Stimulated activated naive B cell treated with anti-CD40 and anti-IgM and Interleukin-4, amounts not matched to agents 10 μg/mL and 1 μg/mL and 100 μg/mL, for 72 hours (primary cell): ENCODE measurements at places on chromosomes 2 and 18.

- no peak for DNase-seq
- peak overlapping the region; percentile 68 for H3K27ac ChIP-seq
- H3K27me3 ChIP-seq = no peaks in the 10 kb centered on the region
- H3K4me1 ChIP-seq = peaks cover 90% of the 10 kb centered on the region
Measured at GRCh38 chr18:55302167-55302833, 285.7 kb downstream of the TCF4 start.

- H3K4me3 ChIP-seq = no peak overlapping the region
- peaks cover 6% of the 10 kb centered on the region for H3K36me3 ChIP-seq
- H3K27me3 ChIP-seq = peaks cover 6% of the 10 kb centered on the region
- DNase-seq = no peak
- H3K4me1 ChIP-seq = peaks cover 12% of the 10 kb centered on the region
Measured at GRCh38 chr2:172281648-172282570, 145.5 kb upstream of the ITGA6 start.

- no peak overlapping the region for H3K27ac ChIP-seq
- H3K27me3 ChIP-seq = no peaks in the 10 kb centered on the region
- H3K4me3 ChIP-seq = no peak overlapping the region
- H3K4me1 ChIP-seq = no peaks in the 10 kb centered on the region
Measured at GRCh38 chr18:39701055-39701783, 2135.6 kb upstream of the CELF4 start.

DNA sequence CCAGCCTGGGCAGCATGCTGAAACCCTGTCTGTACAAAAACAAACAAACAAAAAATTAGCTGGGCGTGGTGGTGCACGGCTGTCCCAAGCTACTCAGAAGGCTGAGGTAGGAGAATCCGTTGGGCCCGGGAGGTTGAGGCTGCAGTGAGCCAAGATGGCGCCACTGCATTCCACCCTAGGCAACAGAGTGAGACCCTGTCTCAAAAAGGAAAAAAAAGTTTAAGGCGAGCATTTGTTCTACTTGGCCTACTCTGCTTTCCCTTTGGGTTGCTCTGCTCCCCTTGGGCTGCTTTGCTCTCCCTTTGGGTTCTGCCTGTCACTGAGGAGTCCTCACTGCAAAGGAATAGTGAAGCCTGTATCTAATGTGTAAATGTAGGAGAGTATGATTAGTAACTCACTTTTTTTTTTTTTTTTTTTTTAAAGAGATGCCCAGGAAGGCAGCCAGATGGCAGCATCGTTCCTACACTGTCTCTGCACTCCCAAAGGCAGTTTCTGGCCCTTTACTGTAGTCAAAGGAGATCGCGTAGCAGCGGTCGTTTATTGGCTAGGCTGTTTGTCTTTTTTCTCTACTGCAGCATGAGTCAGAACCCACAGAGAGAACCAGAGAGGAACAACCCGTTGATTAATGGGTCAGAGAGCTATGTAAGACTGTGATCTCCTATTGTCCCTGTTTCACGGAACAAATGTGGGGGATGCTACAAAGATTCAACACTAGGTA lies 118.3 kb upstream of the CWC22 start:
- H3K27me3 ChIP-seq = peaks cover 19% of the 10 kb centered on the region
- no peaks in the 10 kb centered on the region for H3K36me3 ChIP-seq
- H3K27ac ChIP-seq = no peak overlapping the region
- no peak overlapping the region for H3K4me3 ChIP-seq

DNA sequence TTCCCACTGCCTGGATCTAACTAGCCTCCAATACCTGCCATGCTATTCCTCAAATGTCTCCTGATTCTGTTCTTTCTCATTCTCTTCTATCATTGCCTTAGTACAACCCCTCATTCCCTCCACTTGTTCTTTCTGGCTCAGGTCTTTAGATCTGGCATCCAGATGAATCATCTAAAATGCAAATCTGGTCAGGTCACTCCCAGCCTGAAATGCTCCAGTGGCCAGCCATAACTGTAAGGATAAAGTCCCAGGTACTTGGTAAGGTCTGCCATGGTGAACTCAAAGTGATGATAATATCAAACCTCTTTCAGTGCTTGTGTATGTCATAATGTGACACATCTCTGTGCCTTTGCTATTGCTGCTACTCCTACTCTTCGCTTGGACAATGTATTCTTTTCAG lies 2.9 kb upstream of the SNRNP27 start:
- DNase-seq = no peak
- H3K4me3 ChIP-seq = no peak overlapping the region
- H3K27ac ChIP-seq = no peak overlapping the region
- peaks cover 11% of the 10 kb centered on the region for H3K4me1 ChIP-seq

GRCh38 chr2:75698918-75699317 lies 11.8 kb downstream of the GCFC2 start:
- H3K27ac ChIP-seq = no peak overlapping the region
- peaks cover 3% of the 10 kb centered on the region for H3K4me1 ChIP-seq
- no peak overlapping the region for H3K4me3 ChIP-seq
- DNase-seq = no peak
- H3K36me3 ChIP-seq = peaks cover 48% of the 10 kb centered on the region

DNA sequence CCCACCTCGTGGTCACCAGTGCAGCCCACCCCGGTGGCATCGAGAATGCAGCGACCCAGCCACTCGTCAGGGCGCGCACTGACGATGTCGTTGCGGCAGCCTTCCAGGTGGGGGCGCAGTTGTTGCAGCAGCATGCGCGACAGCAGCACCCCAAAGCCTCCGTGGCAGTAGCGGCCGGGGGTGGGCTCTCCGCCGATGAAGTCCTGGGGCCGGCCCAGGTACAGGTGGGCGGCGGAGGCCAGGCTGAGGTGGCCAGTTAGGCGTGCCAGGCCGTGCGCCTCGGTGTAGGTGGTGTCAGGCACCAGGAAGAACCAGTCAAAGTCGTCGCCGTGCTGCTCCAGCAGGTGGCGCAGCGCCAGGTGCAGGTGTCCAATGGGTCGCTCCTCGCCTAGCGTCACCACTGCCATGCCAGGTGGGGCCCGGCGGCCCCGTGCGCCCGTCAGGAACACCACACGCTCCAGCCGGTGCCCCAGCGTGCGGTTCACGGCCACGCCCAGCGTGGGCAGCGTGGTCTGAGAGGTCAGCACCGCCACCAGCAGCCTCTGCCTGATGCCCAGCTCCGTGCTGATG lies 1.9 kb downstream of the CHPF start:
- no peak overlapping the region for H3K27ac ChIP-seq
- peaks cover 14% of the 10 kb centered on the region for H3K4me1 ChIP-seq
- DNase-seq = peak; percentile 82
- H3K36me3 ChIP-seq = peaks cover 24% of the 10 kb centered on the region
- peaks cover 88% of the 10 kb centered on the region for H3K27me3 ChIP-seq

DNA sequence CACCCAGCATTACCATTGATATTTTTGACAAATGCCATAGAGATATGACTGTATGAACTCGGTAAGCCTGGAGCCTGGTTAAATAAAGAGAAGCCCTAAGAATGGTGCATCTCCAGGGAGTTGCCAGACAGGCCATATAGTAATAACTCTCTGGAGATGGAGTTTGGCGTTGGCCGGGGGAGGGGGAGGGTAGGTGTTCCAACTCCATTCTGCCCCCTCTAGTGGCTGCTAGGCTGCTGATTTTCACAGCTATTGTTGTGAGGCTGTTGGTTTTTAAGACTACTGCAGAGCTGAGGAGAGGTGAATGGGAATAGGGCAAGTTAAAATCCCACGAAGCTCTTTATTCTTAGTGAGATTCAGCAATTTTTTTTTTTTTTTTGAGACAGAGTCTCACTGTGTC lies 99.9 kb downstream of the GALNT14 start:
- H3K4me1 ChIP-seq = no peaks in the 10 kb centered on the region
- H3K27me3 ChIP-seq = no peaks in the 10 kb centered on the region
- no peak overlapping the region for H3K4me3 ChIP-seq

DNA sequence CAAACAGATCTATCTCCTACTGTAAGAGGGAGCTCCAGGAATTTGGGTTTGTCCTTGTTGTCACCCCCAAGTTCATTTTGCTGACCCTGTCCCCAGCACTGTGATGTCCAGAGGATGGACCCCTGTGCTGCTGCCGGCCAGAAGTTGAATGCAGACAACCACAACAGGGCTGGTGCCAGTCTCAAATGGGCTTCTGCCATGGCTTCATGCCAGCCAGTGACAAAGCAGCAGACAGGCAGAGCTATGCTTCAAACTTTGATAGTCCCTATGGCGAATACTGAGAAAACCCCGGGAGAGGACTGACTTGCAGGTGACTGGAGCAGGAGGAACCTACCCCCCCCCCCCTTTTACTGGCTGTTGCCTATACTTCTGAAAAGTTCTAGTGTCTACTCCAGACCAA lies 3.2 kb downstream of the SMAD7 start:
- H3K27me3 ChIP-seq = no peaks in the 10 kb centered on the region
- H3K27ac ChIP-seq = peak overlapping the region; percentile 75
- H3K36me3 ChIP-seq = peaks cover 50% of the 10 kb centered on the region
- H3K4me1 ChIP-seq = peaks cover 62% of the 10 kb centered on the region

GRCh38 chr2:57372237-57372984 lies 674.2 kb upstream of the VRK2 start:
- no peak overlapping the region for H3K4me3 ChIP-seq
- H3K27ac ChIP-seq = no peak overlapping the region

DNA sequence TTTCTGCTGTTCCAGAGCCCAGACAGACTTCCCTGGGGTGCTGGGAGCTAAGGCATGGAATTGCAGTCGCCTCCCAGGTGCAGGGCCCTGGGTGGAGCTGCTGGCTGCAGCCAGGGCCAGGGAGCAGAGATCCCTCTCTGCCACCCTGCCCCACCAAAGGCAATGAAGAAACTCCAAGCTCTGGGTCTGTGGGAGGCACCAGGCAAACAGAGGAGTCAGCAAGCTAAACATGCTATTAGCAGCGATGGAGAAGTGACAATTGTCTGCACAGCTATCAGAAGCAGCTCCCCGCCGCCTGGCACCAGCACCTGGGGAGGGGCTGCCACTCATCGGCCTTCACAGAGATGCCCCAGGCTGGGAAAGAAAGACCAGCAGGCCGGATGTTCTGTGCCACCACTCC lies 28.0 kb upstream of the COX5B start:
- H3K36me3 ChIP-seq = no peaks in the 10 kb centered on the region
- H3K27ac ChIP-seq = no peak overlapping the region
- DNase-seq = no peak
- no peaks in the 10 kb centered on the region for H3K4me1 ChIP-seq

DNA sequence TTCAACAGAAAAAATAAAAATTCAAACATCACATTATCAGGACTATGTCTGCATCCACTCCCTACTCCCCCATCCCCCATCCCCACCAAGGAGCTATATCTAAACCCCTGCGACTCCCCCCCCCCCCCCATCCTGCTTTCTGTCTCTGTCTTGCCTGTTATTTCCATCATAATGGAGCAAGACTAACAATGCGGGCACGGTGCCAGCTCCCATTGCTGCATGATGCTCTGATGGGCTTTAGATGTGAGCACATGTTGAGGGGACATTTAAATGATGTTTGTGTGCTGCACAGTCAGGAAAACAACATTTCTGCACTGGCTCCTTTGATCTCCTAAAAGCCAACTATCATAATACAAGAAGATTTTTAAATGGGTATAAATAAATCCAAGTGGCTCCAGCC lies 644.2 kb upstream of the SETBP1 start:
- H3K4me3 ChIP-seq = no peak overlapping the region
- no peaks in the 10 kb centered on the region for H3K4me1 ChIP-seq
- H3K27ac ChIP-seq = no peak overlapping the region
- peaks cover 2% of the 10 kb centered on the region for H3K27me3 ChIP-seq

- no peak for DNase-seq
- H3K4me3 ChIP-seq = no peak overlapping the region
- no peaks in the 10 kb centered on the region for H3K27me3 ChIP-seq
Measured at GRCh38 chr18:2515908-2516625, 55.2 kb downstream of the METTL4 start.

- no peaks in the 10 kb centered on the region for H3K4me1 ChIP-seq
- DNase-seq = no peak
- no peak overlapping the region for H3K27ac ChIP-seq
- no peaks in the 10 kb centered on the region for H3K36me3 ChIP-seq
- H3K4me3 ChIP-seq = no peak overlapping the region
- no peaks in the 10 kb centered on the region for H3K27me3 ChIP-seq
Measured at GRCh38 chr2:107025869-107026380, 140.0 kb upstream of the ST6GAL2 start.

GRCh38 chr2:104745846-104746245 lies 108.1 kb upstream of the POU3F3 start:
- no peak overlapping the region for H3K27ac ChIP-seq
- DNase-seq = no peak
- H3K4me1 ChIP-seq = no peaks in the 10 kb centered on the region
- H3K27me3 ChIP-seq = no peaks in the 10 kb centered on the region
- no peak overlapping the region for H3K4me3 ChIP-seq

DNA sequence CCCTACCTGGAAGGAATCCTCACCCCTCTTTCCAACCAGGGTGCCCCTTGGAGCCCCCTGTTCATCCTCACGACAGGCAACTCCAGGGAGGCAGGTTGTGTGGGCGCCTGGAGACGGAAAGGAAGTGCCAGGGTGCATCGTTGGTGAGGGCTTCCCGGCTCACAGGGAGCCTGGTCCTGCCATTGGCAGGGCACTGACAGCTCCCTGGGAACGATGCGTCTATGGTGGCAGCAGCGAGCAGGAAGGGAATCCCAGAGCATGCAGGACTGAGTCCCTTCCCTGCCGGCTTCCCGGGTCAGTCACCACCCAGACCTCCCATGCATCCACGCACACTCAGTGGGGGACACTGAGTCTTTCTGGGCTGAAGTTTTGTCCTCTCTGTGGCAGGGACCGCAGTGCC lies 117.6 kb downstream of the INHBB start:
- H3K4me3 ChIP-seq = no peak overlapping the region
- H3K27me3 ChIP-seq = peaks cover 4% of the 10 kb centered on the region
- no peaks in the 10 kb centered on the region for H3K36me3 ChIP-seq

GRCh38 chr18:44880170-44880569 lies 199.5 kb downstream of the SETBP1 start:
- H3K27ac ChIP-seq = peak overlapping the region; percentile 38
- peaks cover 77% of the 10 kb centered on the region for H3K36me3 ChIP-seq
- no peak for DNase-seq
- H3K27me3 ChIP-seq = no peaks in the 10 kb centered on the region

DNA sequence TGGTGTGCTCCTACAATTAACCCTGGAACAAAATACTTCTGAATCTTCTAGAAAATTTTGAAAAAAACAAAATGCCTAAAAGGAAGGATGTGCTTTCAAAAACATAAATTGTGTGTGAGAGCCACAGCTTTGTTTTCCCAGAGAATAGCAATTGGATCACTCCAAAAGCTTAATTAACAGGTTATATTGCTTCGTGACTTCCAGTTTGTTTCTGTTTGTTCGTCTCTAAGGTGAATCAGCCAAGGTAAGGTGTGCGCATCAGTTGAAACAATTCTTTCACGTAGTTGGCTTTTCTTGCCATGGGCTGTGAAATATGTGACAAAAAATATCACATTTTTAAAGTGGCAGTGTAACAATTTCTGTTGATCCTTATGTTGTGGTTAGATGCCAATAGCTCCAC lies 90.3 kb upstream of the BARD1 start:
- DNase-seq = no peak
- no peaks in the 10 kb centered on the region for H3K4me1 ChIP-seq
- no peak overlapping the region for H3K27ac ChIP-seq
